Activated CD4-positive, alpha-beta memory T cell treated with anti-CD3 and anti-CD28 coated beads for 36 hours (primary cell): ENCODE measurements at places on chromosomes 13 and 19. TPM values are rescaled to one million over a fixed set of nuclear protein-coding genes. Genes with fewer than 3 reads are reported as not detected.
A peak's percentile ranks its signal among the peaks of the same experiment; 100 is the strongest.

GRCh38 chr13:51451134-51451466 is 1.7 kb downstream of the INTS6 start:
- H3K36me3 ChIP-seq: peaks cover 53% of the 10 kb centered on the region
- peaks cover 38% of the 10 kb centered on the region for H3K4me1 ChIP-seq
- H3K27me3 ChIP-seq: peaks cover 1% of the 10 kb centered on the region
- H3K4me3 ChIP-seq: peak overlapping the region; percentile 90
- no peak for DNase-seq

- peak overlapping the region; percentile 60 for H3K27ac ChIP-seq
- H3K36me3 ChIP-seq: peaks cover 12% of the 10 kb centered on the region
- H3K4me3 ChIP-seq: no peak overlapping the region
- DNase-seq: peak; percentile 68
- H3K4me1 ChIP-seq: peaks cover 99% of the 10 kb centered on the region
- H3K27me3 ChIP-seq: no peaks in the 10 kb centered on the region
These were observed 53.3 kb downstream of the STK24 start for GRCh38 chr13:98523455-98524102.

CYP2S1 gene
- total RNA-seq: 0.75 TPM

GRCh38 chr13:34303346-34303745 is 485.4 kb downstream of the RFC3 start:
- H3K4me3 ChIP-seq: no peak overlapping the region
- no peak for DNase-seq
- no peaks in the 10 kb centered on the region for H3K27me3 ChIP-seq
- no peaks in the 10 kb centered on the region for H3K4me1 ChIP-seq
- H3K36me3 ChIP-seq: no peaks in the 10 kb centered on the region

GRCh38 chr13:23348262-23349127 is 85.0 kb downstream of the SACS start:
- DNase-seq: no peak
- peaks cover 84% of the 10 kb centered on the region for H3K36me3 ChIP-seq
- no peak overlapping the region for H3K4me3 ChIP-seq
- no peaks in the 10 kb centered on the region for H3K27me3 ChIP-seq

- no peak for DNase-seq
- no peaks in the 10 kb centered on the region for H3K4me1 ChIP-seq
- H3K36me3 ChIP-seq: no peaks in the 10 kb centered on the region
These were observed 263.3 kb downstream of the COG6 start for GRCh38 chr13:39918620-39919236.

WDR62 gene
- 17.7 TPM for total RNA-seq

IFT88 gene
- total RNA-seq: 5.3 TPM
